A375 (cell line): ENCODE measurements at places on chromosomes 13 and 19. TPM values are rescaled to one million over a fixed set of nuclear protein-coding genes. Genes with fewer than 3 reads are reported as not detected.

Gene SLC25A41
- not detected in 2 replicates for total RNA-seq

Gene SULT2B1
- total RNA-seq, result not detected in 2 replicates

Gene ADGRE1
- 4.6 and 4.9 TPM in 2 replicates for total RNA-seq

Gene CAPN12
- 0.91 TPM in 1 of 2 replicates, not detected in the other for total RNA-seq

Gene AMER2
- total RNA-seq, result under 0.01 TPM in 1 of 2 replicates, not detected in the other

Gene ZNF83
- 29.2 and 33.8 TPM in 2 replicates for total RNA-seq

Gene EBPL
- 92.7 and 101 TPM in 2 replicates for total RNA-seq

Gene TFDP1
- 98.3 and 103 TPM in 2 replicates for total RNA-seq

Gene GDF15
- 32.1 and 48.4 TPM in 2 replicates for total RNA-seq

Gene NRTN
- 1.1 and 1.2 TPM in 2 replicates for total RNA-seq

Gene PTGIR
- total RNA-seq, result 0.32 TPM in 1 of 2 replicates, not detected in the other

Gene TMEM255B
- 1.8 and 2.1 TPM in 2 replicates for total RNA-seq

Gene SSC5D
- total RNA-seq, result 0.53 and 0.93 TPM in 2 replicates

Gene FRY
- 1.0 and 1.1 TPM in 2 replicates for total RNA-seq

Gene ZNF541
- total RNA-seq, result not detected in 2 replicates

Gene CYP2A6
- total RNA-seq, result not detected in 2 replicates

Gene XPO4
- 16.2 and 20.5 TPM in 2 replicates for total RNA-seq

Gene PLEKHA4
- 12.7 and 24.4 TPM in 2 replicates for total RNA-seq

Gene SLC1A6
- total RNA-seq, result not detected in 2 replicates

Gene ACP7
- total RNA-seq, result not detected in 2 replicates

Gene KIR2DL4
- total RNA-seq, result not detected in 2 replicates
